ENCODE measurements at places on chromosomes 12 and 14. TPM values are rescaled to one million over a fixed set of nuclear protein-coding genes. Genes with fewer than 3 reads are reported as not detected.
A peak's percentile ranks its signal among the peaks of the same experiment; 100 is the strongest.

RNF34 gene
- 65.3 TPM for total RNA-seq

METTL25 gene
- 11.6 TPM for total RNA-seq

STAC3 gene
- 2.0 TPM for total RNA-seq

ESRRB gene
- 0.11 TPM for total RNA-seq

PRH2 gene
- total RNA-seq: not detected

RHEBL1 gene
- total RNA-seq: 4.1 TPM

SPTSSA gene
- 23.3 TPM for total RNA-seq

RNASE9 gene
- not detected for total RNA-seq

PTCSC3 gene
- not detected for total RNA-seq

MYH6 gene
- 0.13 TPM for total RNA-seq

RNASE7 gene
- not detected for total RNA-seq

- H3K4me3 ChIP-seq: no peak overlapping the region
- no peak overlapping the region for H3K27ac ChIP-seq
- DNase-seq: no peak
- no peaks in the 10 kb centered on the region for H3K27me3 ChIP-seq
- peaks cover 6% of the 10 kb centered on the region for H3K36me3 ChIP-seq
- no peaks in the 10 kb centered on the region for H3K4me1 ChIP-seq
Measured at GRCh38 chr12:30063435-30063945, 279.7 kb upstream of the TMTC1 start.

- DNase-seq: peak; percentile 78
- no peaks in the 10 kb centered on the region for H3K4me1 ChIP-seq
- H3K36me3 ChIP-seq: peaks cover 20% of the 10 kb centered on the region
Measured at GRCh38 chr12:94545935-94546771, 86.5 kb upstream of the CEP83 start.

DNA sequence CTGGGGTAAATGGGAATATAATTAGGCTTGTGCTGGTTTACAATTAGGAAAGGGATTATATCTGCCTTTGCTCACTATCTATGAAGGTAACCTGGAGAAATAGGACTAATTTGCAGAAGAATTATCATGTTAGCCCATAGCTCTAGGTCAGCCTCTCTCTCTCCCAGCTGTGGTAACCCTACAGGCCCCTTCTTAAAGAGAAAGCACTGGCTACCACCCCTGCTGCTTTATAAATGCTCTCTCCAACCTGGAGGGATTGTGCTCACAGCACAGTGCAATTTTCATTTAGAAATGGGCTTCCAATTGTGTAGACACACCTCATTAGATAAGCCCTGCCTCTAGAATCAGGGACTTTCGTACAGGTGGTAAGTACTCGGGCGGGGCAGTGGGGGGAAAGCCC is 22.7 kb upstream of the MGST1 start:
- no peaks in the 10 kb centered on the region for H3K36me3 ChIP-seq
- H3K4me1 ChIP-seq: no peaks in the 10 kb centered on the region
- H3K4me3 ChIP-seq: no peak overlapping the region
- H3K27ac ChIP-seq: no peak overlapping the region

DNA sequence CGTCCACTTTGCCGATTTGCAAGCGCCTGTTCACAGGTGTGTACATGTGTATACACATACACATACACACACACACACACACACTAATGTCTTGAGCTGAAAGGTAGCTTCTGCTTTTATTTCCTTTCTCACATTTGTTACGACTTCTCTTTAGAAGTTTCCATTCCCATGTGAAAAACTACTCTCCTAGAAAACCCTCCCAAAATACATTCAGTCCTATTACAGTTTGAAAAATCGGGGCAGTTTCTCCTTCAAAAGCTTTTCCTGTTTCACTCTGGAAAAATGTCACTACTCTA is 3.9 kb downstream of the BLTP3B start:
- no peaks in the 10 kb centered on the region for H3K36me3 ChIP-seq
- no peak overlapping the region for H3K4me3 ChIP-seq
- no peaks in the 10 kb centered on the region for H3K4me1 ChIP-seq
- DNase-seq: no peak

DNA sequence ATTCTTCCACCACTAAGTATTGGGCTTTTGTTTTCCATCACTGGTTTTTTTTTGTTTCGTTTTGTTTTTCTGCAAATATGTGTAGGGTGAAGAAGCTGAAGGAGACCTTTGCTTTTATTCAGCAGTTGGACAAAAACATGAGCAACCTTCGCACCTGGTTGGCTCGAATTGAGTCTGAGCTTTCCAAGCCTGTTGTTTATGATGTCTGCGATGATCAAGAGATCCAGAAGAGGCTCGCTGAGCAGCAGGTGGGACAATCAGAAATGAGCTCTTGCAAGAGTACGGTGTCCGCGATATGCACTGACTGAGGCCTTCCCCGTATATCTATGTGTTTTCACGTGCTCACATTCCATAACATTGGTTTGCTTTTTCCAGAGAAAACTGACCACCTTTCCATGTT is 91.5 kb downstream of the ESR2 start:
- DNase-seq: no peak
- H3K27ac ChIP-seq: no peak overlapping the region
- H3K4me1 ChIP-seq: no peaks in the 10 kb centered on the region
- no peaks in the 10 kb centered on the region for H3K27me3 ChIP-seq
- H3K4me3 ChIP-seq: no peak overlapping the region

DNA sequence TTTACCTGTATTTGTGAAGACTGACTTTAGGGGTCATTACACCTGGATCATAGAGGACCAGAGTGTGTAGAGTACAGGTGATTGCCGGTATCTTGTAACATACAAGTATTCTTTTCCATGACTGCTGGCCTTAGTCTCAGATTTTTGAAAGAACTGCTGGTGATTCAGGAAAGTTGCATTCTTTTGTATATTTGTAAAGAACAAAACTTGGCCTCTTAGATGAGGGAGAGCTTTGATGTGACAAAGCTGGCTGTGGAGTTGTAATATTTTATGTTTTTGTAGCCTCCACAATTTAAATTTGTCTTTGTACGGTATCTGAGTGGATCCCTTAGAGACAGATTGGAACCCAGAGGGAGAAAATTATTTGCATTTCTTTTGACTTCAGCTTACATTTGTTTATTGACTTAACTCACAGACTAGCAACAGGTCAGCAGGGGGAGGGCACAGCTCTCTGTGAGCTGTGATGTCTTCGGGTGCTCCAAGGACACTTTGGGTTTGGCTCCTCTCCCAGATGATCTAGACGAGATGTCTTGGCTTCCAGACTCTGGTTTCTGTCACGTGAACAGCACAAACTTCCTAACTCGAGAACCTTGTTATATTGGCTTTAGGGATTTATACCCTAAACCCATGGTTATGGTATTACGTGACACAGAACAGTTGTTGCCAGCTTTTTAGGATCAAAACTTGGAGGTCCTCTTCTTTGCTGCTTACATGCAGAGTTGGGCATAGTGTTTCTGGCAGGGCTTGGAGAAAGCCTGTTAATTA is 65.9 kb downstream of the DAAM1 start:
- DNase-seq: no peak
- no peak overlapping the region for H3K4me3 ChIP-seq
- H3K27ac ChIP-seq: no peak overlapping the region

DNA sequence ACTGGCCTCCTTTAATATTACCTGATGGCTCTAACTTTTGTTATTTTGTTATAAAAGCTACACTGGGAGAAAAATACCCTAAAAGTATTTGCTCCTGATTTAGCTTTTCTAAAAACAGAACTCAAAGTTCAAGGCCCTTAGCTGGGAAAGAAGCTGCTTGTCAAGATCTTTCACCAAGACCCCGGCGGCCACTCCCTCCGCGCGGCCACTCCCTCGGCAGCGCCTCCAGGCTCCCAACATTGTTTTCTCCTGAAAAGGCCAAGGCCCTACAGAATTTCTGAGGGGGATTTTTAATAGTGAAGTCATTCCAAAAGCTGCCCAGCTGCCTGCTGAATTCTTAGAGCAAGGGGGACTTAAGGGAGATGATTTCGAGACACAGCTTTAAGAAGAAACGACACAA is 96.4 kb downstream of the NTN4 start:
- no peaks in the 10 kb centered on the region for H3K27me3 ChIP-seq
- H3K27ac ChIP-seq: no peak overlapping the region
- no peak for DNase-seq
- no peak overlapping the region for H3K4me3 ChIP-seq

GRCh38 chr12:3316776-3317480 is 174.1 kb upstream of the PRMT8 start:
- DNase-seq: no peak
- H3K27ac ChIP-seq: no peak overlapping the region
- H3K4me1 ChIP-seq: no peaks in the 10 kb centered on the region
- H3K36me3 ChIP-seq: no peaks in the 10 kb centered on the region

DNA sequence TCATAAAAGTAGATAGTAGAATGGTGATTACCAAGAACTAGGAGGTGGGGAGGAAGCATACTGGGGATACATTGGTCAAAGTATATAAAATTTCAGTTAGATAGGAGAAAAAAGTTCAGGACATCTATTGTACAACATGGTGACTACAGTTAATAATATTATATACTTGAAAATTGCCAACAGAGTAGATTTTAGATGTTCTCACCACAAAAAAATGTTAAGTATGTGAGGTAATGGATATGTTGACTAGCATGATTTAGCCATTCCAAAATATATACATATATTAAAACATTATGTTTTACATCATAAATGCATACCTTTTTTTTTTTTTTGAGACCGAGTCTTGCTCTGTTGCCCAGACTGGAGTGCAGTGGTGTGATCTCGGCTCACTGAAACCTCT is 31.0 kb downstream of the TMEM116 start:
- no peaks in the 10 kb centered on the region for H3K27me3 ChIP-seq
- no peak overlapping the region for H3K27ac ChIP-seq
- no peaks in the 10 kb centered on the region for H3K4me1 ChIP-seq

GRCh38 chr12:32423559-32423958 is 24.2 kb downstream of the FGD4 start:
- no peak overlapping the region for H3K27ac ChIP-seq
- DNase-seq: no peak
- H3K36me3 ChIP-seq: peaks cover 71% of the 10 kb centered on the region
- H3K4me3 ChIP-seq: no peak overlapping the region

DNA sequence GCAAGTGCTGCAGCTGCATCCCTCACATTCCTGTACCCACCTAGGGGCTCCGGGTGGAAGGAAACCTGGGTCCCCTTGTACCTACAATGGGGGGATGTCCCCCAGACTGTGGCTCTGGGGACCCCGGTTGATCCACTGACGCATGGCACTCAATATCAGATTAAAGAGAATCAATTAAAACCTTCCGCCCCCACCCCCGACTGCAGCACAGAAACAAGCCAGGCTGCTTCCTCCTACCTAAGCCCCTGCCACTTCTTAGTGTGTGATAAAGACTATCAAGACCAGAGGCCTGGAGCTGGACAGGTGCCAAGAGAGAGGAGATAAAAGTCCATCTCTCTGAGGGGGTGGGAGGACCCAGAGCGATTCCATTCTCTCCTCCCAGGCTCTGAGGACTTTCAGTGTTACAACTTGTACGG is 28.2 kb upstream of the RPLP0 start:
- H3K4me3 ChIP-seq: peak overlapping the region; percentile 52
- H3K27me3 ChIP-seq: no peaks in the 10 kb centered on the region
- DNase-seq: no peak
- peak overlapping the region; percentile 86 for H3K27ac ChIP-seq
- H3K4me1 ChIP-seq: peaks cover 32% of the 10 kb centered on the region
- peaks cover 9% of the 10 kb centered on the region for H3K36me3 ChIP-seq

DNA sequence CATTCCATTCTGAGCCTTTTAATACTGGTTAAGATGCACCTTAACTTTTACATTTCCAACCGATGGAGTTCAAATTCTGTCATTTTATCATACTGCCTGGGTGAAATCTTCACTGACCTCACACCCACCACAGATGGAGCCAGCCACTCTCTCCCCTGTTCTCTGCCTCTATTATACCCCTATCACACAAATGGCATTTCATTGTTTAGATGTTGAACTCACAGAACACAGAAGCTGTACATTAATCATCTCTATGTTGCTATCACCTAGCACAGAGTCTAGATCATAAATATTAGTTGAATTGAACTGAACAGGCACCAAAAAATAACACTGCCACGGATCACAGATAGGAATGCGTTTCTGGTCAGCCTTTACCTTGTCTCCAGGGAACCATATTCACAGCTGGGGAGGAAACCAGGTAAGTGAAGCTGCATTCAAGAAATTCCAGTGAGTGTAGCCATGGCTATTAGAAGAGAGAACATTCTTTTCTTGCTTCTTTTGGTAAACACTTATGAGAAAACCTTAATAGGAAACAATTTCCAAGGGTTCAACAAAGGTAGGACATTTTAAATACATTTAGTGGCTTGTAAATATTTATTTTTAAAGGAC is 194.9 kb upstream of the RMST start:
- no peaks in the 10 kb centered on the region for H3K4me1 ChIP-seq
- no peak overlapping the region for H3K4me3 ChIP-seq
- no peak overlapping the region for H3K27ac ChIP-seq
- DNase-seq: no peak

- H3K4me3 ChIP-seq: no peak overlapping the region
- DNase-seq: no peak
- H3K4me1 ChIP-seq: peaks cover 9% of the 10 kb centered on the region
- no peak overlapping the region for H3K27ac ChIP-seq
- no peaks in the 10 kb centered on the region for H3K27me3 ChIP-seq
- H3K36me3 ChIP-seq: no peaks in the 10 kb centered on the region
Measured at GRCh38 chr12:46493834-46494181, 121.2 kb upstream of the SLC38A2 start.

GRCh38 chr12:54018468-54018984 is 9.7 kb upstream of the HOXC6 start:
- H3K36me3 ChIP-seq: no peaks in the 10 kb centered on the region
- no peak for DNase-seq
- no peaks in the 10 kb centered on the region for H3K4me1 ChIP-seq
- no peak overlapping the region for H3K27ac ChIP-seq
- H3K4me3 ChIP-seq: peak overlapping the region; percentile 38

DNA sequence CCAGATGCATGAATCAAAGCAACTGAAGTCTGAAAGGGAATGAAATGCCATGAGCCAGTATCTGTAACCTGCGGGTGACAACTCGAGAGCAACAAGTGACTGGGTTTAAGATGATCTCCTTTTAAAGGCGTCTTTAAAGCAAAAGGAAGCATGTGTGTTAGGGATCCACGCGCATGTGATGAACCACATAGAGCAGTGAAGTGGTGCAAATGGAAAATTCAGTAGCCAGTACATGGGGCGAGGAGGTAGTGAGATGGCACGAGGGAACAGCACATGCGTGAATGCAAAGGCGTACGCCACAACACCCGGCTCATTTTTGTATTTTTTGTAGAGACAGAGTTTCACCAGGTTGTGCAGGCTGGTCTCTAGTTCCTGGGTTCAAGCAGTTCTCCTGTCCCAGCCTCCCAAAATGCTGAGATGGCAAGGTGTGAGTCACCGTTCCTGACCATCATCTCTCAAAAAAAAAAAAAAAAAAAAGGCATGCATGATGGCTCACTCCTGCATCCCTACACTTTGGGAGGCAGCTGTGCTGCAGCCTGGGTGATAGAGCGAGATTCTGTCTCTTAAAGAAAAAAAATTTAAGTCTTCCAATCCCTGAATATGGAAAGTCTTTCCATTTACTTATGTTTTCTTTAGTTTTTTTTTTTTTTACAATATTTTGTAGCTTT is 24.6 kb upstream of the BCL7A start:
- no peak overlapping the region for H3K27ac ChIP-seq
- no peaks in the 10 kb centered on the region for H3K27me3 ChIP-seq
- H3K4me3 ChIP-seq: no peak overlapping the region
- DNase-seq: no peak
- H3K36me3 ChIP-seq: no peaks in the 10 kb centered on the region

Measured in H9 (cell line).